Vagina (tissue), 2 donors: ENCODE measurements at places on chromosomes 16 and 17.

GRCh38 chr17:43940630-43941029, 1.6 kb downstream of the PPY start:
- no peak for DNase-seq

GRCh38 chr17:79800325-79801155, 3.7 kb upstream of the CBX8 start:
- DNase-seq: no peak

DNA sequence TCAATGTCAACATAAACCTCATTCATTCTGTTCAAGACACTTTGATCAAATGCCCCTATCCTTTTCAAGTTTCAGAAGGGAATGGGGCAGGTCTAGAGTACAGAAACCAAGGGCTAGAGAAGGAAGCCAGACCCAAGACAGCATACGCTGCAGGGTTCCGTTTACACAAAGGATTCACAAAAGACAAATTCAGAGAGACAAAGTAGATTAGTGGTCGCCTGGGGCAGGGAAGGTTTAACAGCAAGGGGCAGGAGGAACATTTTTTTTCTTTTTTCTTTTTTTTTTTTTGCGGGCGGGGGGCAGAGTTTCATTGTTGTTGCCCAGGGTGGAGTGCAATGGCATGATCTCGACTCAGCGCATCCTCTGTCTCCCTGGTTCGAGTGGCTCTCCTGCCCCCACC, 19.9 kb upstream of the TRAP1 start:
- no peak for DNase-seq

- no peak for DNase-seq
These were observed 1.7 kb downstream of the VWA3A start for GRCh38 chr16:22093996-22094395.

DNA sequence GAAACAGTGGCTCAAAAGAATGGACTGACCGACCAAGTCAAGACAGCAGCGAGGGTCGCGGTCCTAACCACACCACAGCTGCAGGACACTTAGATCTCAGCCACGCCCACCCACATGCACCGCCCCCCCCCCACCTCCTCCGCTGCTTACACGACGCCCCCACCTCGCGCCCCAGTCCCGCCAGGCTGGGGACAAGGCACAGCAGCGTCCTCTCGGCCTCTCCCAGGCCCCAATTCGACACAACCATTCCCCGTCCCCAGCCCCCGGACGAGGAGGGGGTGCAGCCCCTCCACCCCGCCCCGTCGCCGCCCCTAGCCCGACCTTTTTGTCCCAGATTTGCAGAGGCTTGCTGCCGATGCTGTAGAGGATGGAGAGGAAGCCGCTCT, 477 bp downstream of the CFAP20 start:
- no peak for DNase-seq

DNA sequence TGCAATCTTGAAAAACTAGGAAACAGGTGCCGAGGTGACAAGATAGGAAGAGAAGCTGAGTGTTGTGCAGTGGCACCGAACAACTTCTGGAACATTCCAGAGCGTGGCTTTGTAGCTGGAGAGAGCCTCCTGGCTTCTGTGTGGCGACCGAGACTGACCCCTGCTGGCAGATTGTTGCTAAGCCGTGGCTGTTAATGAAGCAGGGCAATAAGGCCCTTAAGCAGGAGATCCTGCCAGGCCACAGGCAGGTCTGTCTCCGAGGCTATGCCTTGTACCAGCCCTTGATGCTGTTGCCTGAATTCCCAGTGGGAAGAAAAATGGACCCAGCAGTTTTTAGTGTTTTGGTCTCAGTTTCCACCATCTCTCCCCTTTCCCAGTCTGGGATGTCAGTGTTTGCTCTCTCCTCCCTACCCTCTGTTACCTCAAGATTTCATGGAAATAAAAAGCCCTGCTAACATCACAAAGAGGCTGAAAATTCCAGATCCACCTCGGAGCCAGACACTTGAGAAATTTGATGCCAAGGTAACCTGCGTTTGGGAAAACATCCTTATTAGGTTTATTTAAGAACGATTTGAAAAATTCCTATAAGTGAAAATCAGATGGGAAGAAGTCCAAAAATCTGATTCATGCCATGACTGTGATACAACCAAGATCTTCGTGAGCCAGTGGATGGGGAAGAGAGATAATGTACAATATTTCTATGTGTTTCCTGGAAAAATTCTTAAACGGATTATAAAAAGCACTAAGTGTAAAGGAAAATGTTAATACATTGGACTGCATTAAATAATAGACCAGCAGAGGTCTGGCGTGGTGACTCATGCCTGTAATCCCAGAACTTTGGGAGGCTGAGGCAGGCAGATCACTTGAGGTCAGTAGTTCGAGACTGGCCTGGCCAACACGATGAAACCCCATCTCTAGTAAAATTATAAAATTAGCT, 265.1 kb downstream of the PRKCA start:
- DNase-seq: peak; percentile 64

- no peak for DNase-seq
These were observed 30.7 kb downstream of the GPRC5B start for GRCh38 chr16:19853742-19854542.

- DNase-seq: no peak
These were observed 1.9 kb upstream of the MATCAP1 start for GRCh38 chr16:67185651-67186134.

GRCh38 chr17:47802341-47803022, 19.1 kb downstream of the OSBPL7 start:
- peak; percentile 82 for DNase-seq

DNA sequence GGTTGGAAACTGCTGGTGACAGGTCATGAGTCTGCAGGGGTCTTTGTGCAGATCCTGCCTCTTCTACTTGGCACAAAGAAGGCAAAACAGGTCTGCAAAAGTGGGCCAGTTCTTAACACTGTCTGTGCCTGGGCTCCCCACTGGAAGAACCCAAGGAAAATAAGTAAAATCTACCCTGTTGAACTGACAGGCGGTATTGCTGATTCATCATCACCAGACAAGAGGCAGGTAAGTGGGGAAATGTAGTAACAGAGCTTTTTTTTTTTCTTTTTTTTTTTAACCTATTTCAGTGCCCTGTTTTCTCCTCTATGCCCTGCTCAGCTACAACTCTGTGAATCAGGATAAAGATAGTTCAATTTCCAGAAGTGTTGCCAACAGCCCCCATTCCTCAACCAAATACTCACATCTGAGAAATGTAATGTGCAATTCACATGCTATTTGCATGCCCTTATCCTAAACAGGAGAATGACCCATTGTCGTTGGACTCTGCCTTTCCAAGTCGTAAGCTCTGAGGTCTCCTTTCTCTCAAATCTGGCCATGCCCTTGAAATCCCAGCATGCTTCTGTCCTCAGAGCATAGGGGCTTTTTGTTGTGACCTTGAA, 237.0 kb downstream of the SOX9 start:
- no peak for DNase-seq

DNA sequence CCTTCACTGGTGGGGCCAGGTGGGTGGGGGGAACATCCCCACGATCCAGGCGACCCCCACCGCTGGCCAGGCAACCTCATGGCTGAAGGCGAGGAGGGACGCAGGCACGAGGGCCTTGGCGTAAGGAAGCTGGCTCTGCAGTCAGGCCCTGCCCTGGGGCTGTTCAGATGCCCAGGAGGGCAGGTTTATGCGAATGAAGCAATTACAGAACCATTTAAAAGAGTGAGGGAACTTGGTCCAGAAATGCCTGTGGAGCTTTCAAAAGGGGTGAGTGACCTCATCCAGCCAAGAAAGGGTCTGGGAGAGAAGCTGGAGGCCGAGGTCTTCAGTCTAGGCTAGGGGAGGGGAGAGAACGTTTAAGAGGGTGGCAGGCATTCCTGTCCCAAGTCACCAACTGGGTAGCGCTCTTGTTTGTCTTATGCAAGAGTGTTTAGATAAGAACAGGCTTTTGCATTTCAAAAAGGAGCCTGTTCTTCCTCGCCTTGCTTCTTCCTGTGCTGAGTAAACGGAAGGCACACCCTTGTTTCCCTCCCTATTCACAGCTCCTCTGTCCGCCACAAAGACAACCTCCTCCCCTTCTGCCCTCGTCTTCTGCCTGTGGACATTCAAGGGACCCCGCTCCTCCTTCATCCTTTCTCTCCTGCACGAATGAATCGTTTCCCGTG, 183.5 kb upstream of the SDK2 start:
- DNase-seq: no peak

- DNase-seq: no peak
These were observed 37.6 kb upstream of the PIRT start for GRCh38 chr17:10875430-10875851.

GRCh38 chr17:14373614-14374259, 72.9 kb downstream of the HS3ST3B1 start:
- no peak for DNase-seq

DNA sequence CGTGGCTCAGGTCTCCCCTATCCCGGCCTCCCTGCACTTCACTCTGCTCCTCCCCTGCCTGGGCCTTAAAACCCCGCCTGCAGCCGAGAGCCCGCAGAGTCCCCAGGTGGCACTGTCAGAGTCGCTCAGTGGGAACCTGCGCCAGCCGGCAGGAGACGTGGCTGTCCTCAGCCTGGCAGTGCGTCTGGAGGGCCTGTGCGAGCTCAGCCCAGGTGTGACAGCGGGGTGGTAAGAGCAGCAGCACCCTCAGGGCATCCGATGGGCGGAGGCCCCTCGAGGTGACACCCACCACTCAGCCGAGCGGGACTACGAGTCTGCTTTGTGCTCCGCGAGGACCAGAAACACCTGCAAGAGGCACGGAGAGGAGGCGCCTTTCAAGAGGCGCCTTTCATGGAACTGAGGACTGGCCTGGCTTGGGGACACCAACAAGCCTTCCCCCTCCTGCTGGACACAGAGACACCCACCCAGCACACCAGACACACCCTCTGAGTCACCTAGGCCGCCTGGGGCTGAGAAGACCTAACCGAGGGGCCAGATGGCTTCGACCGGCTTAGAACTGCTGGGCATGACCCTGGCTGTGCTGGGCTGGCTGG, at the start of gene CLDN9:
Gene CLDN9, plus strand, starts transcription at position 96 of the 593 bp plus-strand sequence. Its CDS starts 440 bp downstream, at position 536.
- DNase-seq: no peak

DNA sequence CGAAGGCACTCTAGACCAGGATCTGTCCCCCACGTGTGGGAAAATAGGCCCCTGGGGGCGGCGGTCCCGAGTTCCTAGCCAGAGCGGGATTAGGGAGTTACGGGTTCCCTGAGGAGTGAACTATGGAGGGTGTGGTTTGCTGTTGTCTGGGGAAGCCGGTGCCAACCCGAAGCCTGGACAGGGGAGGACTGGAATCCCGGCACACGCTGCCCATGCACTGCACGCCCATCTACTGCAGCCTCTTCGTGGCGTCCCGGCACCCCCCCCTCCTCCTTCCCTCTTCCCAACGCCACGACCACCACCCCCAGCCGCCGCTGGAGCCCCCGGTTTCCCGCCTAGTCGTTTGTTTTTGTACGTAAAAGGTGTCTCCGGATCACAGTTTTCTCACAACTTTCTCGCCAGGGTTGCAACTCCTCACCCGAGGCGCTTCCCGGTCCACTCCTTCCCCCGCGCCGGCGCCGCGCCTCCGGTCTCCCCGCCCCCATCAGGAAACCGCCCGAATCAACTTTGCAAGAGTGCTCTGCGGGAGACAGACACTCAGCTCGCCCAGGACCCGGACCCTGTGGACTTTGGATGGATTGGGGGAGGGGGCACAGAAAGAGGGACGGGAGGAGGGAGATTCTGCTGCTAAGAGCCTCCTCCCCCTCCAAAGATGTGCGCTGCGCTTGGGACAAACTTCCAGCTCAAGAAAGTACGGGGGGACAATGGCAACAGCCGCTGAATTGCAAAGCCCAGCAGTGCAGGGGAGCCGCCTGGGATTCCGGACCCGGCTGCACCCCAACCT, 1.4 kb upstream of the LHX1 start:
- no peak for DNase-seq

GRCh38 chr16:57289391-57290257, 5.2 kb upstream of the PLLP start:
- DNase-seq: no peak

- no peak for DNase-seq
These were observed 30.8 kb upstream of the CALB2 start for GRCh38 chr16:71327720-71328119.

GRCh38 chr17:40291281-40291664, 3.6 kb downstream of the CDC6 start:
- no peak for DNase-seq

- no peak for DNase-seq
These were observed 451.2 kb upstream of the PSMD7 start for GRCh38 chr16:73845238-73846006.

DNA sequence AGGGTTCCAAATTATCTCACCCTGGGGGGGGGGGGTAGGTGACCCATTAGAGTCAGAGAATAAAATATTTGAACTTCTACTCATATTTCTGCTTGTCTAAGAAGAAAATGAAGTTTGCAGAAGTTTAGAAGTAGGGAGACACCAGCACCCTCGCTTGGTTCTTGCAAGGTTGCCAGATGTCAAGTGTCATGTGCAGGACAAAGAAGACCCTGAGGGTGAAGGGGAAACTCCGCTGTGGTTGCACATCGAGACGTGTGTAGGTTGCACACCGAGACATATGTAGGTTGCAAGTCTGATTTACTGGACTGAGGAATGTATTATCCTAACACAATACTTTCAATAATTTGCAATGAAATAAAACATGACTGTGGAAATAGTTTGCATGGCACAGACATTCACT, 42.4 kb upstream of the IRF8 start:
- DNase-seq: no peak

DNA sequence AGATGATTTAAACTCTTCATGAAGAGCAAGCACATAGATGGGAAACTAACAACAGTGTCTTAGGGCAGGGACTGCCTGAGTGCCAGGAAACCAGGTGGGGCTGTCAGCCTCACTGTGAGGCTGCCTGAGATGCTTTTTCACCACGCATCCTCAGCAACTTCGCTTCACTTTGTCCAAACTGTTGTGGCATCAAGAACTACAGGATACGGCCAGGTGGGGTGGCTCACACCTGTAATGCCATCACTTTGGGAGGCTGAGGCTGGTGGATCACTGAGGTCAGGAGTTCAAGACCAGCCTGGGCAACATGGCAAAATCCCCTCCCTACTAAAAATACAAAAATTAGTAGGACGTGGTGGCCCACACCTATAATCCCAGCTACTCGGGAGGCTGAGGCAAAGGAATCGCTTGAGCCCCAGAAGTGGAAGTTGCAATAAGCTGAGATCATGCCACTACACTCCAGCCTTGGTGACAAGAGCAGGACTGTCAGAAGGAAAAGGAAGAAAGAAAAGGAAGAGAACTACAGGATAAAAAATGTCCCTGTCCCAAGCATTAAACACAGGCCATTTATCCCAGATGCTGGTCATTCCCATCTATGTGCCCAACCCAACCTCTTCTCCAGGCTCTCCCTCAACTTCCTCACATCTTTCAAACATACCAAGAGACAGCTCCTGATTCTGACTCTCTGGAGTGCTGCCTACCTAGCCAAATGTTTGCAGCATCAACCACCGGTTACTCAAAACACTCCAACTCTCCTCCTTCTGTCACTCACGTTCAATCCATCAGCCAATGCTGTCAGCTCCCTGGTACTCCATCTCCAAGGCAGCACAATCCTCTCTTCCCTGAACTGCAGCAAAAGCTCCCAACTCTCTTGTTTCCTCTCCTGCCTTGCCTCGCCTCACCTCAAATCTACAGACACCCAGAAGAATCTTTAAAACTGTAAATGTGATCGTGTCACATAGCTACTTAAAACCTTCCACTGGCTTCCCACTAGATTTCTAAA, 1.6 kb downstream of the EIF4A3 start:
- DNase-seq: no peak

GRCh38 chr17:76515274-76515949, 14.2 kb upstream of the RHBDF2 start:
- no peak for DNase-seq
